ENCODE measurements at places on chromosomes 16 and 17. TPM values are rescaled to one million over a fixed set of nuclear protein-coding genes. Genes with fewer than 3 reads are reported as not detected.

HSPB9 gene
- total RNA-seq: not detected

SLC6A2 gene
- not detected for total RNA-seq

TBC1D3E gene
- total RNA-seq: not detected

PGS1 gene
- total RNA-seq: 25.0 TPM

ADGRG1 gene
- 191 TPM for total RNA-seq

DNAH17 gene
- 0.98 TPM for total RNA-seq

FHOD1 gene
- 53.4 TPM for total RNA-seq

FBXL16 gene
- total RNA-seq: 9.5 TPM

SYCE1L gene
- total RNA-seq: 7.3 TPM

KRTAP9-8 gene
- not detected for total RNA-seq

SLC35G6 gene
- total RNA-seq: not detected

CES2 gene
- total RNA-seq: 37.6 TPM

CCL8 gene
- not detected for total RNA-seq

MLKL gene
- 37.4 TPM for total RNA-seq
